Stimulated activated CD4-positive, alpha-beta T cell treated with anti-CD3 and anti-CD28 coated beads, Interleukin-15, amount 100 ng/mL, for 24 hours (primary cell): ENCODE measurements at places on chromosomes 1 and 21.
A peak's percentile ranks its signal among the peaks of the same experiment; 100 is the strongest.

GRCh38 chr1:95084317-95085176 is 11.8 kb upstream of the ALG14 start:
- DNase-seq: peak; percentile 14

- no peak for DNase-seq
Observed at GRCh38 chr1:9164532-9164900, 35.6 kb upstream of the GPR157 start.

DNA sequence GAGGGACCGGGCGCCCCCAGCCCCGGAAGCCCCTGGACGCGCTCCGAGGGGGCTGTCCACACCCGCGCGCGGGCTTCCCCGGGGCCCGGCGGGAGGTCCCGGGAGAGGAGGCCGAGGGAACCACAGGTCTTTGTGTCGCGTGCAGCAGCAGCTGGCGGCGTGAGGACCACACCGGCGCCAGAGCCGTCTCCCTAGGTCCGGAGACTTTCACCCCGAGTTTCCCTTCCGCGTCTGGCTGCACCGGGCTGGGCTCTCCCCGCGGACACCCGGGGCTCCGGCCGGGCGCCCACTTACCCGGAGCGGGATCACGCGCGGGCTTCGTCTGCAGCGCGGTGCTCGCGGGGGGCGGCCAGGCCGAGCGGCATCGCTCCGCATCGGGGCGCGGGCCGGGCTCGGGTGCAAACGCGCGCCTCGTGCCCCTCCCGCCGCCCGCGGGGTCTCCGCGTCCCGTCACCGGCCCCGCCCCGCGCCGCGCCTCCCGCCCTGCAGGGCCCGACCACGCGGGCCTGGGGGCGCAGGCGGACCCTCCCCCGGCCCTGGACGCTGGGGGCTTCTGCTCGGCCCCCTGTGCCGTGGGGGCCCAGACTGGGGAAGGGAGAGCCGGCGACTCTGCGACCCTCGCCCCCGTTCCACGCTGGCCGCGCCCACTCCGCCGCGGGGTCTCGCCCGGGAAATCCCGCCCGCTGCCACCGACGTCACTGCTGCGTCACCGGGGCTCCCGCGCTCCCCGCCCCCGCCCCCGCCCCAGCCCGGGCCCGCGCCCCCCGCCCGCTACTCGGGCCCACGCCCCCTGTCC is at the start of gene GNG4:
TSS of gene GNG4 (minus strand) at position 417 of the 796 bp plus-strand sequence. CDS start 65,946 bp downstream, outside the sequence.
- DNase-seq: peak; percentile 46

GRCh38 chr1:224744521-224744920 is 128.4 kb downstream of the CNIH3 start:
- no peak for DNase-seq

GRCh38 chr1:169309178-169310166 is 58.1 kb downstream of the NME7 start:
- no peak for DNase-seq

GRCh38 chr1:203145321-203146041 is 18.0 kb downstream of the ADORA1 start:
- no peak for DNase-seq

DNA sequence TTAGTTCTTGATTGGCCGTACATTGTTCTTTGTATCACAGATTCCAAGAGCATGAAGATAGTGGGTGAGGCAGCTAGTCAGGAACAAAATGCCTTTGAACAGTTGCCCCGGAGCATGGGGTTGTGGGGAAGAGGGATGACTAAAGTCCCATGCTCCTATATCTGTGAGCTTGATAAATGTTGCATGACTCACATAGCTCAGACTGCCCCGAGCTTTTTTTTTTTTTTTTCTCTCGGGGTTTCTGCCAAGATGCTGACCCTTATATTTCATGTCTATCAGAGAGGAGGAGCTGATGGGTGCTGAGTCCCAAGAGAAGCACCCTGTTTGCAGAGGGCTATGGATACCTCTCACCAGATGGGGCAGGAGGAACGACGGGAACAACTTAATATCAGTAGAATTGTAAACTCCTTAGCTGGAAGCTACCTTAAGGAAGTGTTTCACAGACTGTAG is 40.6 kb downstream of the SRRM1 start:
- no peak for DNase-seq

DNA sequence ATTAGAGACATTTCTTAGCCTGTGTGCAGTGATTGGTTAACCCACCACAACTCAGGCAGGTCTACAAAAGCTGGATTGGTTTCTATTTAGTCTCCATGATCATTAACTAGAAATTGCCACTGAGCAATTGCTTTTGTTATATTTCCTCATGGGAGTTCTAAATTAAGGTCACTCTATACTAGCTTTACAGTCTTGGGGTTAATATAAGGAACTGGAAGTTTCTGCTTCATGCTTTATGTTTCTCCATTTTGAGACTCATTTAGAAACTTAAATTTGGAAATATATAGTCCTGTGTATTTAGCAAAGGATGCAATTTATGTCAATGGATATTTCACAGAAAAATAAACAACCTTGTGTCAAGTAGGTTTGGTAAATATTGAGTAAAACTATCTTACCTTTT is 137.5 kb downstream of the HLX start:
- DNase-seq: no peak

GRCh38 chr1:182087719-182088350 is 26.3 kb upstream of the ZNF648 start:
- no peak for DNase-seq

DNA sequence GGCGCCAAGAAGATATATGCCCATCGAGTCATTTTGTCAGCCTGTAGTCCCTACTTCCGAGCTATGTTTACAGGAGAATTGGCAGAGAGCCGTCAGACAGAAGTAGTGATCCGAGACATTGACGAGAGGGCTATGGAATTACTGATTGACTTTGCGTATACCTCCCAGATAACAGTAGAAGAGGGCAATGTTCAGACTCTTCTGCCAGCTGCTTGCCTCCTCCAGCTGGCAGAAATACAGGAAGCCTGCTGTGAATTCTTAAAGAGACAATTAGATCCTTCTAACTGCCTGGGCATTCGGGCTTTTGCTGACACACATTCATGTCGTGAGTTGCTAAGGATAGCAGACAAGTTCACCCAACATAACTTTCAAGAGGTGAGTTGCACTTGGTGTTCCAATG is 19.1 kb downstream of the KLHL20 start:
- DNase-seq: no peak

GRCh38 chr1:36740446-36740845 is 257.7 kb upstream of the CSF3R start:
- DNase-seq: no peak

DNA sequence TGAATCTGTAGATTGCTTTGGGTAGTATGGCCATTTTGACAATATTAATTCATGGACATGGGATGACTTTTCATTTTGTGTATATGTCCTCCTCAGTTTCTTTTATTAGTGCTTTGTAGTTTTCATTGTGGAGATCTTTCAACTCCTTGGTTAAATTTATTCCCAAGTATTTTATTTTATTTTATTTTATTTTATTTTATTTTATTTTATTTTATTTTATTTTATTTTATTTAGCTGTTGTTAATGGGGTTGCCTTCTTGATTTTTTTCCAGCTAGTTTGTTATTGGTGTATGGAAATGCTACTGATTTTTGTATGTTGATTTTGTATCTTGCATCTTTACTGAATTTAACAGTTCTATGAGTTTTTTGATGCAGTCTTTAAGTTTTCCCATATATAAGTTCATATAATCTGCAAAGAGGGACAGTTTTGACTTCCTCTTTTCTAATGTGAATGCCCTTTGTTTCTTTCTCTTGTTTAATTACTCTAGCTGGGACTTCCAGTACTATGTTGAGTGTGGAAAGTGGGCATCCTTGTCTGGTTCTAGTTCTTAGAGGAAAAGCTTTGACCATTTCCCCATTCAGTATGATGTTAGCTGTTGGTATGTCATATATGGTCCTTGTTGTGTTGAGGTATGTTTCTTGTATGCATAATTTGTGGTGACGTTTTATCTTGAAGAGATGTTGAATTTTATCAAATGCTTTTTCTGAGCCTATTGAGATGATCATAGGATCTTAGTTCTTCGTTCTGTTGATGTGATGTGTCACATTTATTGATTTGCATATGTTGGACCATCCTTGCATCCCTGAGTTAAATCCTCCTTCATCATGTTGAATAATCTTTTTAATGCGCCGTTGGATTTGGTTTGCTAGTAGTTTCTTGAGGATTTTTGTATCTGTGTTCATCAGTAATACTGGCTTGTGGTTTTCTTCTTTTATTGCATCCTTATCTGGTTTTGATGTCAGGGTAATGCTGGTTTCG is 14.3 kb downstream of the CEPT1 start:
- DNase-seq: no peak

- no peak for DNase-seq
Observed at GRCh38 chr1:28682840-28683239, 14.3 kb downstream of the GMEB1 start.
